ENCODE measurements at places on chromosomes 3 and 15.

DNA sequence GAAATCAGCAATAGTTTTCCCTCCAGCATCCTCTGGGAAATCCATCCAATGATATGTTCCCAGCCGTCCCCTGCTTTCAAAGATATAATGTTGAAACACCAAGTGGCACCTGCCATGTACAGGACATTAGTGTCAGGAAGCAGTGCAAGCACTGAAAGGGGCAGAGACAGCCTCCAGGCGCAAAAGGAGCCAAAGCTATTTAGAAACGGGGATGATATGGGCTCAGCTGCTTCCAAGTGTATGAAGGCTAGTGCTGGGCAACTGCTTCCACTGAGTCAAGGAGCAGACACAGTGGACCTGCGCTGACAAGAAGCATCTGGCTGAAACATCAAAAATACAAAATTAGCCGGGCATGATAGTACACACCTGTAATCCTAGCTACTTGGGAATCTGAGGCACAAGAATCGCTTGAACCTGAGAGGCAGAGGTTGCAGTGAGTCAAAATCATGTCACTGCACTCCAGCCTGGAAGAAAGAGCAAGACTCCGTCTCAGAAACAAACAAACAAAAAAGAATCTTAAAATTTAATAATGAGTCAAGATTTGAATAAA is 119.7 kb downstream of the AQP9 start:
- DNase-seq = no peak

GRCh38 chr3:42705962-42706585 is 3.5 kb upstream of the HHATL start:
- DNase-seq = no peak

DNA sequence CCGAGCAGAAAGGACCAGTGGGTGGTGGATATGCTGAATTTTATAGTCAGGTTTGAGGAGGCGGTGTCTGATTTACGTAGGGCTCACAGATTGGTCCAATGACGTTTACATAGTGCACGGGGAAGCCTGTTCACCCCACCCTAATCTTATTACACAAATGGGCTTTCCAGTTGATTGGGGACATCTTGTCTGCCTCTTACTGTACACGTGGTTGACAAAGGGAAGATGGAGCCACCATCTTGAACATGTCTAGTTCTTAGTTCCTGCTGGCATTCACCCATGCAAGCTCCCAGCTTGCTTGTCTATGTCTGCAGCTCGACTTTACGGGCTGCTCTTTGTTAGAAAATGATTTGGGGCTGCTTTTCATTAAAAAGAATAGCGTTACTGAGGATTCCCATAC is 332.0 kb upstream of the SLCO3A1 start:
- DNase-seq = no peak

- no peak for DNase-seq
Measured at GRCh38 chr15:53536479-53537120, 222.9 kb downstream of the WDR72 start.

GRCh38 chr3:33975463-33975862 is 177.0 kb downstream of the PDCD6IP start:
- no peak for DNase-seq

DNA sequence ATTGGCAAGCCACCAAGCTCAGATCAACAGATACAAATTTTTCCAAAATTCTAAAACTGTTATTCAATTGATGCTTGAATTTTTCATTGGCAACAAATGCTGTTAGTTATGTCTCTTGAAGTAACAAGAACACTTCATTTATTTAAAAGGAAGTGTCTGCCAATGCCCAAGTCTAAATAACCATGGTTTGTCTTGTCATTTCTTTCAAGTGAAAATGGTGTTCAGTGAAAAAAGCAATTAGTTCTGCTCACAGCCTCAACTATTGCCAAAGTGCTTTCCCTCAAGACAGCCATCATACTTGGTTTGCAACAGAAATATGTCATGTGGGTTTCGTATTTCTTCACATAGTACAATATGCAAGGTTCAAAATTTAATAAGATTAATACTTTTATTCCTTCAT is 312.6 kb upstream of the LMCD1 start:
- no peak for DNase-seq

Measured in stimulated activated CD8-positive, alpha-beta memory T cell treated with anti-CD3 and anti-CD28 coated beads, Interleukin-7, amount 100 ng/mL, for 24 hours (primary cell).